K562 (cell line): ENCODE measurements at places on chromosomes 5 and 9. TPM values are rescaled to one million over a fixed set of nuclear protein-coding genes. Genes with fewer than 3 reads are reported as not detected.

DMRT3 gene
- not detected in 2 replicates for total RNA-seq

HAVCR1 gene
- not detected in 2 replicates for total RNA-seq

SLC6A18 gene
- not detected in 2 replicates for total RNA-seq

NIPSNAP3A gene
- total RNA-seq = 30.3 and 34.9 TPM in 2 replicates

ZFP2 gene
- total RNA-seq = not detected in 2 replicates
